B cell (primary cell): ENCODE measurements at places on chromosomes 5 and 9. TPM values are rescaled to one million over a fixed set of nuclear protein-coding genes. Genes with fewer than 3 reads are reported as not detected.

The FAXDC2 gene
- total RNA-seq: 0.24 TPM in 1 of 2 replicates, not detected in the other

The FRRS1L gene
- total RNA-seq: not detected in 2 replicates

The VLDLR gene
- 0.10 TPM in 1 of 2 replicates, not detected in the other for total RNA-seq

The DBH gene
- not detected in 2 replicates for total RNA-seq

The FSD1L gene
- total RNA-seq: 9.8 and 15.2 TPM in 2 replicates

The IQGAP2 gene
- 12.3 and 15.0 TPM in 2 replicates for total RNA-seq

The PTGDS gene
- total RNA-seq: not detected in 2 replicates

The EGFLAM gene
- not detected in 2 replicates for total RNA-seq

The AQP3 gene
- total RNA-seq: 1.4 and 1.8 TPM in 2 replicates

The EIF4E1B gene
- total RNA-seq: not detected in 2 replicates

The PCDHB10 gene
- not detected in 2 replicates for total RNA-seq

The ENTPD2 gene
- total RNA-seq: not detected in 2 replicates

The RANBP3L gene
- not detected in 2 replicates for total RNA-seq

The PFN3 gene
- not detected in 2 replicates for total RNA-seq

The ARID3C gene
- not detected in 2 replicates for total RNA-seq

The TMEM232 gene
- total RNA-seq: 2.9 and 6.1 TPM in 2 replicates

The COX7C gene
- 320 and 338 TPM in 2 replicates for total RNA-seq

The GFI1B gene
- total RNA-seq: 0.85 TPM in 1 of 2 replicates, not detected in the other

The TERT gene
- total RNA-seq: 0.10 and 0.39 TPM in 2 replicates
